GM04503 (cell line): ENCODE measurements at places on chromosomes 12 and 14.

GRCh38 chr14:83632375-83632774 is 1897.6 kb upstream of the FLRT2 start:
- DNase-seq: no peak

DNA sequence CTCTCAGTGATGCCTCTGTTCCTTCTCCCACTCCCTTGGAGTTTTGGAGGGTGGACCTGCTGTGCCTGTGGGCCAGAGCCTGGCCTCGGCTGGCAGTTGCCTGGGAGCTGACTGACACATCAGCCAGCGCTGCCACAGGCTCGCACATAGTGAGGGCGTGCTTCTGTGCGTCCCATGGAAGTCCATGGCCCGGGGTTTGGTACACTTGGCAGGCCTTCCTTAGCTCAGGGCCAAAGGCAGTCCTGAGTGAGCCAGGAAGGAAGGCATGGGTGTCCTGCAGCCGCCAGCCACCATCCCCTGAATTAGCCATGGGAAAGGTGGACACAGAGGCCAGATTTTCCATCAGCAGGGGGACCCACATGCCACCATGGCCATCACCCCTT is 1.1 kb upstream of the DEGS2 start:
- no peak for DNase-seq

GRCh38 chr14:24277606-24278321 is 6.4 kb upstream of the RABGGTA start:
- DNase-seq: no peak

GRCh38 chr12:6858799-6859198 is 6.8 kb downstream of the USP5 start:
- no peak for DNase-seq

DNA sequence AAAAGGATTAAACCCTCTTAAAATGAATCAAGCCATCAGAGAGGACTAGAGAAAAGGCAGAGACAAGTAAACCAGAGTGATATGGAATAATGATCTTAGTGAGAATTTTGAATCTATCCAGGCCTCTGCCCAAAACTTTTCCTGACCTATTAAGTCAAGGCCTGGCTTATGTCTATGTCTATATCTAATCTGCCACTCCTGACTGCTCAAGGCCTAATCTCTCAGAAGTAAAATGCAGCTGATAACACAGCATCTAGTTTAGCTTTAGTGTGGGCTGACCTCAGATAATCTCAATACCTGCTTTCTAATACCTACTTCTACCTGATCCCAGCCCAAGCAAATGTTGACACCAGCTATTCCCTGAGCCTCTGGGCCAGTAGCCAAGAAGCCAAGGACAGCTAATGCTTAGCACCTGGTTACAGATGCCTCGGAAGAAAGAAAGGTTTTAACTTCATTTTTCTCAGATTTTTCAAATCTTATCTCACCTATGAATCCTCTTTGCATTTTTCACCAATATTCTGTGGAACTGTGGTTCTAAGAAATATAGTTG is 1472.5 kb upstream of the SEL1L start:
- DNase-seq: no peak

DNA sequence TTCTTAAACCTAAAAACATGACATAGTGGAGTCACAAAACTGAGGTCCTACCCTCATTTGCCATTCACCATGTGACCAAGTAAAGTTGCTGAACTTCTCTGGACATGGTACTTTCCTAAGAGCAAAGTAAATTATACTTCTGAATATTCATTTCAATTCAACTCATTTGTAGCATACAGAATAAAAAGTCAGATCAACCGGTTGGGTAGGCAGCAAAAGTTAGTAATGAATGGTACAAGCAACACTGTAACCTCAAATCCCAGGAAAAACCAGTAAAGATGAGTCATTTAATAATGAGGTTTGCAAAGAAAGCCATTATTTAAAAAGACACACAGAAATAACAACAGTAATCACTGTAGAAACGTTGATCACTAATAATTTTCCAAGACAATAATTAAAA is 8.7 kb downstream of the POLE2 start:
- DNase-seq: no peak

- DNase-seq: no peak
These were observed 26.5 kb upstream of the PLD4 start for GRCh38 chr14:104898195-104898558.

DNA sequence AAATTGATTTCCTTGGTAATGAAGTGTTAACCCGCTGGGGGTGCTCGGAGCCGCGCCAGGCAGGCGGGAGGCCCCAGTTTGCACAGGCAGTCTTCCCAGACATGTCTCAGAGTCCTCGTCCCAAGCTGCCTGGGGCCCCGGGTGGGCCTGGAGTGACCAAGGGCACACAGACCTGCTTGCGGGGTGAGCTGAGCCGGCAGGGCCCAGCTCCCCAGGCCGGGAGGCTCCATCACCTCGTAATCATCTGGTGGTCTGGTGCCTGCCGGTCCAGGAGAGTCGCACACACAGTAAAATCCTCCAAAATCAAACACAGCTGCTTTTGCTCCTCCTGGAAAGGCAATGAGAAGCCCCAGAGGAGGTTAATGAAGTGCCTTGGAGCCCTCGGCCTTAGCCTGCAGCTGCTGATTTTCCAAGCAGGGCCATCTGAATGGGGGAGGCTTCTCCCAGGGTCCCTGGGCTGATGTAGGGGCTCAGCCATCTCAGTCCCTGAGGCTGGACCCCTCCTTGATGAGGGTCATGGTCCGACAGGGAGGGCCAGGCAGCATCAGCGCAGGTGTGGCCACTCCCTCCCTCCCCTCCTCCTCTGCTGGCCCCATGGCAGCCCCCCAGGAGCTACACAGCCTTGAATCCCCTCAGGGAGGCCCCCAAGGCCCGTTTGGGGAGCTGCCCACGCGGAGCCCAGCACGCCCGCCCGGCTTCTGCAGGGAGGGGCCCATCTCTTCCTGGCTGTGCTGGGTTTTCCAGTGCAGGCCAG is 39.4 kb upstream of the FBRSL1 start:
- DNase-seq: no peak
